ENCODE measurements at places on chromosomes 12 and 14. TPM values are rescaled to one million over a fixed set of nuclear protein-coding genes. Genes with fewer than 3 reads are reported as not detected.
A peak's percentile ranks its signal among the peaks of the same experiment; 100 is the strongest.

DNA sequence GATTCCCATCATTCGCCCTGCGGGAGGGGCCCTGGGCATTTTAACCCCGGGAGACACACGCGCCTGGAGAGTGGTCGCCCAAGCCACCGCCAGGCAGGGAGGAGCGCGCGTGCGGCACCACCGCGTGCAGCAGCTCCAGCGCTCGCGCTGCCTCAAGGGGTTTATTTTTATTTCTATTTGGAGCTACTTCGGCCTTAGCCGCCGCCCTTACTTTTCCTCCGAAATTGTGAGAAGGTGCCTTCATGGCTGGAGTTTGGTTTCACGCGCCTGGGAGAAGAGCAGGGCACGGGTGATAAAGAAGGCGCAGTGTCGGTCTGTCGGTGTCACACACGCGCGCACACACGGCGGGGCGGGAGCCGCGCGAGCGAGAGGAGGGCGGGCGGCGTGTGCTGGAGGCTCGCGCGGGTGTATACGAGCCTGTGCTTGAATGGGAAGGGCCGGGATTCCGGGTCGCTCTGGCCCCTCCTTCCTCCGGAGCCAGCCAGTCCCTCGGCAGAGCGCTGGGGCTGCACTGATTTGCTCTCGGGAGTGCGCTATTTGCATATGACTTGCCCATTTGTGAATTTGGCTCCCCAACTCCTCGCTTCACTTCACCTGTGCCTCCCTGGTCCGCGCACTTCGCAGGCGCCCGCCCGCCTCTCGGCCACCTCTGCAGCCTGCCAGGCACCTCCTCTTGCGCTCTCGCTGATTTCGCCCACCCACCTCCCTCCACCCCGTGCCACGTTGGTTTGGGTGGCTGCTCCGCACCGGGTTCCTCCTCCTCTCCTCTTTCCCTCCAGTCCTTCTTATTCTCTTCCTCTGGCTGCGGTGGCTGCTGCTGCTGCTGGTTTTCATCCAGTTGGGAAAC, 932.3 kb downstream of the DIO2 start:
- no peak overlapping the region for H3K27ac ChIP-seq
- H3K36me3 ChIP-seq, result no peaks in the 10 kb centered on the region
- H3K4me1 ChIP-seq, result no peaks in the 10 kb centered on the region
- H3K4me3 ChIP-seq, result no peak overlapping the region
- H3K27me3 ChIP-seq, result 0 out of 2 replicates have a peak, but pooled peaks cover 4% of the 10 kb centered on the region

- no peaks in the 10 kb centered on the region for H3K27me3 ChIP-seq
- no peak overlapping the region for H3K27ac ChIP-seq
- DNase-seq, result no peak
Measured at GRCh38 chr12:65533177-65533883, 254.8 kb downstream of the MSRB3 start.

DNA sequence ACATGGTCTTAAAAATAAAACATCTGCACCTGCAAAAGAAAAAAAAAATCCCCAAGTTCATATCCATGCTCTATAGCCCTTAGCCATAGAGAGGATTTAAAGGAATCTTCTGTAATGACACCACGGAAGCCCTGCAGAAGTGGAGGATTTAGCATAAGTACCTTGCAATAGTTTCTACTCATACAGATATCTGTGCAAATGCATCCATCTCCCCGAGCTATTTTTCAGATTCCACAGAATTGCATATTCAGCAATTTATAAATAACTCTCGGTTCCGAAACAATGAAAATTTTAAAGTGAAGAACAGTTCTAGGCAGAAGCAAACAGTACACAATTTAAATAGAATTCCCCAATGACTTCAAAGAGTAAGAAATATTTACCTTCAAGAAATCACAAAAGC, 424 bp downstream of the IGF1 start:
- no peak overlapping the region for H3K4me3 ChIP-seq
- H3K27me3 ChIP-seq, result no peaks in the 10 kb centered on the region
- 0 out of 2 replicates have a peak, but pooled peaks cover 4% of the 10 kb centered on the region for H3K4me1 ChIP-seq
- no peak overlapping the region for H3K27ac ChIP-seq
- DNase-seq, result no peak
- no peaks in the 10 kb centered on the region for H3K36me3 ChIP-seq

DNA sequence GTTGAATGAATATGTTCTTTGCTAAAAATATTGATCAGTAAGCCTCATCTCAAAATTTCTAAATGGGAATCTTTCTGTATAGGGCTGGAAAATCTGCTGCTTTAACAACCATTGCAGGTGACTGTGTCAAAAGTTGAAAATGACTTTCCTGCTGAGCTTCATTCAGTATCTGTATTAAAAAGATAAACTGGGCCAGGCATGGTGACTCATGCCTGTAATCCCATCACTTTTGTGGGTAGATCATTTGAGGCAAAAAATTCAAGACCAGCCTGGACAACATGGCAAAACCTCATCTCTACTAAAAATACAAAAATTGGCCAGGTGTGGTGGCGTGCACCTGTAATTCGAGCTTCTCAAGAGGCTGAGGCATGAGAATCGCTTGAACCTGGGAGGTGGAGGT, 213.7 kb upstream of the SYT10 start:
- no peaks in the 10 kb centered on the region for H3K36me3 ChIP-seq
- H3K27ac ChIP-seq, result no peak overlapping the region
- no peak for DNase-seq

- peaks cover 33% of the 10 kb centered on the region for H3K4me1 ChIP-seq
- DNase-seq, result peak; percentile 37
- peak overlapping the region; percentile 50 for H3K27ac ChIP-seq
- no peak overlapping the region for H3K4me3 ChIP-seq
- peaks cover 30% of the 10 kb centered on the region for H3K36me3 ChIP-seq
Measured at GRCh38 chr12:108696111-108696995, 35.0 kb downstream of the CORO1C start.

DNA sequence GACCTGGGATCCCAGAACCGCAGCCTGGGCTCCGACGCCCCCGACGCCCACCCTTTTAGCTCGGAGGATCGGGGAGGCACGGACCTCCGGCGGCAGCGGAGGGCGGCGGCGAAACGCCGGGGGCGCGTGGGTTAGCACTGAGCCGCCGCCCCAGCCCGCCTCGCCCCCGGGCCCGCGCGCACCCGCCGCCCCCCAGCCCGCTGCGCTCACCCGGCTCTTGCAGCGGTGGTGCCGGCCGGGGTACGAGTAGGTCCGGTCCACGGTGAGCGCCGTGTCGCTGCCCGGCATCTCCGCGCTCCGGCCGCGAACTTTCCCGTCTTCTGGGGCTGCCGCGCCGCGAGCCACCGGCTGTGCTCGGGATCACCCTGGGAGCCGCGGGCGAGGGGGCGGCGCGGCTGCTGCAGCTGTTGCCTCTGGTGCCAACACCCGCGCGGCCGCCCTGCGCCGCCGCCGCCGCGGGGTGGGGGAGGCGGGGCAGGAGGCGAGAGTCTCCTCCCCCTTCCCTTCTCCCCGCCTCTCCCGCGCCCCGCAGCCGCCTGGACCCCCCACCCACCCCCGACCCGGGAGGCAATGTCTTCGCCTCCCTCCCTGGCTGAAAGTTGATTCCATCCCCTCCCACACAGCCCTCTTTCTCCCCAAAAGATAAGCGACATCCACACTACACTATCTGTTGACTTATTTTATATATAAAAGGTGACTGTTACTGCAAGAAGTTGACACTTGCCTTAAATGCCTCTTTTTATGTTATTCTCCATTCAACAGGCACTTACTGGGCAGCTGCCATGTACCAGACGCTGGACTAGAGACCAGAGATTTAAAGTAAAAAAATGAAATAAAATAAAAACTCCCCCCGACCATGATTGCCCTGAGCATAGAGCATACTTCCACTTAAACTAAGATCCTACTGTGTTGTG, at the start of gene TMCC3:
TMCC3 (minus strand) TSS at position 415 of the 914 bp plus-strand sequence; CDS start at position 288, 127 bp downstream.
- H3K27me3 ChIP-seq, result no peaks in the 10 kb centered on the region
- no peak for DNase-seq
- peaks cover 33% of the 10 kb centered on the region for H3K4me1 ChIP-seq

GRCh38 chr14:32744811-32745445, 193.8 kb upstream of the NPAS3 start:
- H3K27ac ChIP-seq, result no peak overlapping the region
- H3K4me3 ChIP-seq, result no peak overlapping the region
- H3K27me3 ChIP-seq, result no peaks in the 10 kb centered on the region
- H3K36me3 ChIP-seq, result no peaks in the 10 kb centered on the region
- DNase-seq, result no peak
- no peaks in the 10 kb centered on the region for H3K4me1 ChIP-seq

- no peak for DNase-seq
- H3K4me3 ChIP-seq, result no peak overlapping the region
- no peaks in the 10 kb centered on the region for H3K4me1 ChIP-seq
Measured at GRCh38 chr12:130391186-130391585, 53.5 kb downstream of the PIWIL1 start.

DNA sequence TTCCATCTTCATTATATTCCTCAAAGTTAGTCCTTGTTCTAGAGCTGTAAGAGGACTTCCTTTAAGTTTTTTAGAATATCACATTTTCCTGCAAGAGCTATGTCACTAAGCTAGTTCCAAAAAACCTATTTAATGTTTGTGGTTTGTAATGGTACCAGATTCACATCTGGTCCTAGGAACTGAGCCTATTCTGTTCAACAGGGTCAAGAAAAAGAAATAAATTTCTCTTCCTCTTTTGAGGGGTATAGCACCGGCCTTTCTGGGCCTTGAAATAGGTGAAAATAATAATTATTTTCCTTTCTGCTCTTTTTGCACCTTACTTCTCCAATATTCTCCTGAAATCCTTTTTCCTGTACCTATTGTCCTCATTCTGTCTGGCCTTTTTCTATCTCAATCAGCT, 3.6 kb upstream of the STXBP6 start:
- H3K36me3 ChIP-seq, result no peaks in the 10 kb centered on the region
- H3K4me1 ChIP-seq, result no peaks in the 10 kb centered on the region
- no peak for DNase-seq
- peaks cover 24% of the 10 kb centered on the region for H3K27me3 ChIP-seq

GRCh38 chr14:34063470-34064164, 112.7 kb upstream of the EGLN3 start:
- H3K27me3 ChIP-seq, result no peaks in the 10 kb centered on the region
- no peak overlapping the region for H3K27ac ChIP-seq
- peaks cover 15% of the 10 kb centered on the region for H3K4me1 ChIP-seq
- no peak overlapping the region for H3K4me3 ChIP-seq
- no peak for DNase-seq

DNA sequence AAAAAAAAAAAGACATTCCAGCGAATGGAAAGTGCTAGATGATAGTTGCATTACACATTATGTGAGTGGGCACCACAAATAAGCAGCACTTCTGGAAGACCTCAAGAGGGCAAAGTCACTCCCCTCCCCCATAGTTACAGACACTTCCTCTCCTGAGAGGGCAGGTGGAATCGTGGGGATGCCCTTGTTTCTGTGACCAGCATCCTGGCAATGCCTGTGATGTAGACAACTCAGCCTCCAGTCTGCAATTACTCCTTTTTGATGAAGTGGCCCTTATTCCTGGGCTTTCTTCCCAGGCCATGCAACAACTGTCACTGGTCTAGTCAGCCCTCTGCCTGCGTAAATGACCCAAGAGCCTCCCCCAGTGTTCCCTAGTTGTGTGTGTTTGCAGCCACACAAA, 104.8 kb downstream of the VRK1 start:
- no peak overlapping the region for H3K27ac ChIP-seq
- H3K27me3 ChIP-seq, result no peaks in the 10 kb centered on the region
- no peak for DNase-seq
- H3K4me3 ChIP-seq, result no peak overlapping the region

DNA sequence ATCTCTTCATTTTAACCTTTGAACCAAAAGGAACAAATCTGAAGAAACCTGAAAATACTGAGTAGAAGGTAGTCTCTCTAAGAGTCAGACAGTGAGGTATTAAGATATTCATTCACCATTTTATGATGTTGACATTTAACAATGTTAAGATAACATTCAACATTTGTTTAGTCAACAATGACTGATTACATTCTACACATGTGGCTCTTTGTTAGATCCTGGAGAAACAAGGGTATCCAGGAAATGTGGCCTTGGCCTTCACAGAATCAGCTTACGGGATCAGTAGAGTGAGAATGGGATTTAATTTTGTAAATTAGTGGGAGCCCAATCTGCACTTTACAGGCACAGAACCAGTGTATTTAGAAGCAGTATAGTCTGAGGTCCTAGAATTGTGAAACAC, 355.5 kb downstream of the KCNH5 start:
- H3K27ac ChIP-seq, result no peak overlapping the region
- no peaks in the 10 kb centered on the region for H3K27me3 ChIP-seq
- H3K36me3 ChIP-seq, result no peaks in the 10 kb centered on the region
- no peak for DNase-seq

DNA sequence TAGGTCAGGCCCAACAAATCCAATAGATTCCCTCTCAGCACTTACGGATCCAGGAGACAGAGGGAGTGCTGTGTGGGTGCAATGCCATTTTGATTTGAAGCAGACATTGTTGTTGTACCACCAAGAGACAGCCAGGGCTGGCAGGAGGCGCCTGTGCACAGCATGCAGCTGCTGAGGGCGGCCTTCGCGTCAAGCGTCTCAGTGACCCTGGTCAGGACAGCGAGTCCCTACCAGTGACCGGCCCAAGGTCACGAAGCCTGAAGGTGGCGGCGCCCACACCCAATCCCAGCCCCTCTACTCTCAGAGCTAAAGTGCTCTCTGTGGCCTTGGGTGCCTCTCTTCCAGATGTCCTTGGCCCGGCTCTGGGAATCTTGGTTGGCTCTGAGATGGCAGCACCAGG, 40.5 kb downstream of the PRMT8 start:
- H3K27ac ChIP-seq, result no peak overlapping the region
- no peaks in the 10 kb centered on the region for H3K36me3 ChIP-seq
- peaks cover 71% of the 10 kb centered on the region for H3K27me3 ChIP-seq
- no peaks in the 10 kb centered on the region for H3K4me1 ChIP-seq
- no peak for DNase-seq

GRCh38 chr12:6195665-6196535, 4.3 kb upstream of the CD9 start:
- peak; percentile 91 for DNase-seq
- no peaks in the 10 kb centered on the region for H3K27me3 ChIP-seq
- H3K4me1 ChIP-seq, result peaks cover 43% of the 10 kb centered on the region
- no peak overlapping the region for H3K4me3 ChIP-seq

DNA sequence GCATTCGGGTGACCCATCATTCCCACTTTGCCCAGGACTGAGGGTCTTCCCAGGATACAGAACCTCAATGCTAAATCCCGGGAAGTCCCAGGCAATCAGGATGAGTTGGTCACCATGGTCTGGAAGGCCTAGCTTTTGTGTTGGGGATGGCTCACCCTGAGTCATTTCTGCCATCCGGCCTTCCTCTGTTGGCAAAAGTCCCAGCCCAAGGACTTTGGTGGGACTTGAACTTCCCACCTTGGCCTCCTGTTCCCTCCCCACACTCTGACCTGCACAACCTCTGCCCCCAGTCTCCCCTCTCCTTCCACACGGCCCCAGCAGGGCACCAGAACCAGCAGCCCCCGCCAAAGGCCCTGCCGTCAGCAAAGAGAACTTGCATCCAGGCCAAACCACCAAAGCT, 24.6 kb upstream of the NCOR2 start:
- H3K4me1 ChIP-seq, result peaks cover 14% of the 10 kb centered on the region
- no peak for DNase-seq
- H3K4me3 ChIP-seq, result no peak overlapping the region
- no peaks in the 10 kb centered on the region for H3K27me3 ChIP-seq
- H3K36me3 ChIP-seq, result no peaks in the 10 kb centered on the region

GRCh38 chr14:99713972-99714371, 29.9 kb downstream of the CYP46A1 start:
- H3K36me3 ChIP-seq, result no peaks in the 10 kb centered on the region
- no peak overlapping the region for H3K4me3 ChIP-seq
- peaks cover 34% of the 10 kb centered on the region for H3K27me3 ChIP-seq
- H3K27ac ChIP-seq, result no peak overlapping the region

Gene OR4E2
- total RNA-seq, result not detected

Gene ALG10
- total RNA-seq, result 21.5 TPM

Gene CIROP
- not detected for total RNA-seq

Gene GPX2
- 196 TPM for total RNA-seq

Gene KRAS
- total RNA-seq, result 40.0 TPM

Gene MVK
- 50.8 TPM for total RNA-seq

Gene PLCZ1
- total RNA-seq, result not detected
